ENCODE measurements at places on chromosomes 2 and 18. TPM values are rescaled to one million over a fixed set of nuclear protein-coding genes. Genes with fewer than 3 reads are reported as not detected.

MROH2A gene
- not detected for total RNA-seq

SERPINB3 gene
- total RNA-seq: not detected

AOX1 gene
- 11.9 TPM for total RNA-seq

G6PC2 gene
- not detected for total RNA-seq

COLEC12 gene
- 15.0 TPM for total RNA-seq

EFEMP1 gene
- 658 TPM for total RNA-seq

SP9 gene
- total RNA-seq: not detected

REG3A gene
- not detected for total RNA-seq

SGO2 gene
- total RNA-seq: 1.1 TPM

DYSF gene
- 0.43 TPM for total RNA-seq

C1D gene
- 35.5 TPM for total RNA-seq

IL36B gene
- not detected for total RNA-seq

Measured in placental pericyte (primary cell).